ENCODE measurements at places on chromosomes 3 and 15.

GRCh38 chr3:159482994-159483367, 505.7 kb upstream of the IL12A start:
- no peak for DNase-seq

DNA sequence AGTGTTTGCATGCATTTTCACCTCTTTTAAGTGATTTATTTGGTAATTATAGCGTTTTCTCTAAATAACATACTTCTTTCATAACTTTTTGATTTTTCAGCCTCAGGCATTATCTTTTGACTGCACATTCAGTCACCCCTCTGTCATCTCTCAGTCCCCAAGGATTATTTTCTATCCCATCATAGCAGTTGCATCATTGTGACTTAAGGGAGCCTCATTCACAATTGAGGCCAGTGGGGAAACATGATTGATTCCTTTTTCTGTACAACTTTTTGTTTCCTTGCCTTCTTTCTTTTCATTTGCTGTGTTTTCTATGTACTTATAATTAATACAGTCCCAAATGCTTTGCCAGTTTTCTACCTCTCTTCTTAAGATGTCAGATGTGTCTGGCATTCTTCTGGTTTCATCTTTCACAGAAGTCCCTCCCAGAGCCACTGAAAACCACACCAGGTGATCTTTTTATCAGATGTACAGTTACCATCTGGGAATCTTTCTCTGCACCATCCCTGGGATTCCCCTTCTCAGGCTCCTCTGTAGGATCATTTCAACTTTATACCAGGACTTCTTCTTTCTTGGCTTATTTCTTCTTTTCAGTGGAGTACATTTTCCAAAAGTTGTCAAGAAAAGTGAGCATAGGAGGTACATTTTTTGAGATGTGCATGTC, 151.4 kb downstream of the RAP2B start:
- DNase-seq = no peak

GRCh38 chr15:80804970-80805495, 25.9 kb downstream of the CEMIP start:
- no peak for DNase-seq

DNA sequence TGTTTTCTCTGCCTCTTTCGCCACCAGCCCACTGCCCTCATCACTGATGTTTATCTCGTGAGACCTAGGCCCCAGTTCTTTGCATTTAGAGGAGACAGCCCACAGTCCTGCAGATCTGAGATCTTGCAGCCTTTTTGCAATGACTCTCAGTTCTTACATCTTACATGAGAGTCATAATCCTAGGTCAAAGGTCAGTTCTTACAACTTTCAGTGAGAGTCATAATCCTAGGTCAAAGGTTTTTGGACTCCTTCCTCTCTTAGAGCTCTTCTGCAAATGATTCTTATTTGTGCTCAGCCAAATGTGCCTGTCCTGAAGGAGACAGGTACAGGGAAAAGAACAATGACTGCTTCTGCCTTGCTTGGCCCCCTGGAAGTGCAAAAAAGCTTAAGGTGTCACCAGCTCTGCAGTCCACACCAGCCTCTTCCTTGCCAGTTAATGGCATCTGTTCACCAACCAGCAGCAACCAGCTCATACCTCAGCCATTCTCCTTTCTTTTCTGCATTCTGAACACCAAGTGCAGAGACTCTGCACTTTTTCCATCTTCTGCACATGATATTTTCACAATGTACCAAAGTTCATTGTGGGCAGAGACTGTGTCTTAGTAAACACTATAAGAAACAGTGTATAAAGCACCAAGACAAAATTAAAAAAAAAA, 67.1 kb downstream of the ABHD5 start:
- no peak for DNase-seq

DNA sequence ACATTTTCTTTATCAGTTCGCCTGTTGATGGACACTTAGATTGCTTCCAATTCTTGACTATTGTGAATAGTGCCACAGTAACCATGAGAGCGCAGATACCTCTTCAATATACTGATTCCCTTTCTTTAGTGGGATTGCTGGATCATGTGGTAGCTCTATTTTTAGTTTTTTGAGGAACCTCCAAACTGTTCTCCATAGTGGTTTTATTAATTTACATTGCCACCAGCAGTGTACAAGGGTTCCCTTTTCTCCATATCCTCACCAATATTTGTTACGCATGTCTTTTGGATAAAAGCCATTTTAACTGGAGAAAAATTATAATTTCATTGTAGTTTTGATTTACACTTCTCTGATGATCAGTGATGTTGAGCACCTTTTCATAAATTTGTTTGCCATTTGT, 59.3 kb downstream of the RASA2 start:
- no peak for DNase-seq

DNA sequence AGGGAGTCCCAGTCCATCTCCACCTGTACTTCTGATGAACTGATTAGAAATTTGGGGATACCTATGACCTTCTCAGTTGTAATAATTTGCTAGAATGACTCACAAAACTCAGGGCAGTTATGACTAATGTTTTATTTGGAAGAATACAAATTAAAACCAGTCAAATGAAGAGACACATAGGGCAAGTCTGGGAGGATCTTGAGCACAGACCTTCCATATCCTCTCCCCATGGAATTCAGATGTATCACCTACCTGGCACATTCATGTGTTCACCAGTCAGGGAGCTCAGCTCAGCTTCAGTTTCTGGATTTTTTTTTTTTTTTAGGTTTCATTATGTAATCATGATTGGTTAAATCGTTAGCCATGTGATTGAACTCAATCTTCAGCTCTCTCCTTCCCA, 247.7 kb downstream of the VGLL3 start:
- no peak for DNase-seq

DNA sequence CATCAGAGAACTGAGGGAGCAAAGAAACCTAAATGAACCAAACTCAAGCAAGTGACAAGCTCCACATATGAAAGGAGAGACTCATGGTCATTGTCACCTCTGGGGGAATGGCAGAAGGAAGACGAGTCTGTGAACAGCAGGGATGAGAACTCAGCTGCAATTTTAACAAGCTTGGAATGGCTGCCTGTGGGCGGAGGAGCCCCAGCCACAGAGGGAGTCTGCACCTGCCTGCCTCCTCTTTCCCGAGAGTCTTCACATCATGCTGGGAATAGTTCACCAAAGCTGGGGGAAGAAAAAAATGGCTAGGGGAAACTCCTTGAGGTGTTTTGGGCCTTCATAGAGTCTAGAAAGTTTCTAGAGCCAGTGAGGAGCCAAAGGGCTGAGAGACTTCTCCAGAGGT, 21.3 kb upstream of the BHLHE40 start:
- no peak for DNase-seq
